ENCODE measurements at places on chromosomes 6 and 20.

DNA sequence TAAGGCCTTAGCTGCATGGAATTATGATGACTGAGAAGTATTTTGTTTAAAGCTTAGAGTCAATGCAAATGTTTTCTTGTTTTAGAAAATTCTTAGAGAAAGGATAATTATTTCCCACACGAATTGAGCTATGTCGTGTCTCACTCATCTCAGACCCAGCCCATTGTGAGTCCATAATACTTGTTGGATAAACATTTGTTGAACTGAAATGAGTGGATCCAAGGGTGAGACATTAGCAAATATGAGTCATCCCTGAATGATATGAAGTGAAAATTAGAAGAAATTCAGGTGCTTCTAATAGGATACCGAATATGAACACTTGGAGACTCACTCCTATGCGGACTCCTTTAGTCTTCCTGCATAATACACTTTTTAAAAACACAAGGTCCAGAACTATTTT is 41.6 kb upstream of the ARMC2 start:
- DNase-seq, result no peak

DNA sequence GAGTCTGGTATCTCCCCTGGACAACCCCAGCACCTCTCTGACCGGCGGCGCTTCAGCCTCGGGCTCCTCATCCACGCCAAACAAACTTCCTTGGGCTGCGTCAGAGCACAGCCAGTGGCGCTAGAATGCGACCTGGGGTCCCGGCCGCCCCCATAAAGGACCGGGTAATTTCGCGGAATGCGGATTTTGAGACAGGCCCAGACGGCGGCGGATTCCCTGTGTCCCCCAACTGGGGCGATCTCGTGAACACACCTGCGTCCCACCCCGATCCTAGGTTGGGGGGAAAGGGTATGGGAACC is 1.6 kb downstream of the FOXP4 start:
- DNase-seq, result no peak

- DNase-seq, result no peak
Observed at GRCh38 chr6:141097471-141097870, 1035.3 kb upstream of the GJE1 start.

DNA sequence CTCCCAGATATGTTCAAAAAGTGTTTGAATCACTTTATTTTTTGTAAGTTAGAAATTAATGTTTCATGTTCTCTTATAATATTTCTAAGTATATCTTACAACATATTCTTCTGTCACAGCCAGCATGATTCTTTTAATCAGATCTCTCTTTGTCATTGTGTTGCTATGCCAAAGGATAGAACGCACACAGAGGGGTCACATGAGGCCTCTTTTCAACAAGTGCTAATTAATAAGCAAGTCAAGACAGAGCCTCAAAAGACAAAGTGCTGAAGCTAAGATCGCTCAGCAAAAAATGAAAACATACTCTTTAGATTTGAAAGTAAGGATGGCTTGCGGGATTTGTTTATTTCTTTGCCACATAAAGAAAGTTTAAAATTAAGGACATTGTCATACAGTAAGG is 508.8 kb upstream of the PTCHD4 start:
- DNase-seq, result no peak

DNA sequence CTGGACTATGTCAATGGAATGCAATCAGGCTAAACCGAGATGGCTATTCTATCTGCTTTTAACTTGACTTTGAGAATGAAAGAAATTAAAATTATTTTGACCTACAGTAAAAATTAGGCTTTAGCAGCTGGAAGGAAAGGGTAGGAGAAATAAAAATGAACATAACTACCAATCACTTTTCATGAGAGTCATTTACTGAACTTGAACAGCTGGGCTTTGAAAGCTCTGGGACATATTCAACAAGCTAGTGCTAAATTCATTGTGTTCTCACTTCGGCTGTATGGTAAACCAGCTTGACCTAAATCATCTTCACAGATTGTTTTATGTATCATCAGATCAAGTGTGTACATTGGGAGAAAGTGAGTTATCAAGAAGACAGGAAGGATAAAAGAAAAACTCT is 161.5 kb upstream of the STXBP5 start:
- no peak for DNase-seq

GRCh38 chr6:47235964-47236760 is 73.5 kb downstream of the TNFRSF21 start:
- peak; percentile 77 for DNase-seq

DNA sequence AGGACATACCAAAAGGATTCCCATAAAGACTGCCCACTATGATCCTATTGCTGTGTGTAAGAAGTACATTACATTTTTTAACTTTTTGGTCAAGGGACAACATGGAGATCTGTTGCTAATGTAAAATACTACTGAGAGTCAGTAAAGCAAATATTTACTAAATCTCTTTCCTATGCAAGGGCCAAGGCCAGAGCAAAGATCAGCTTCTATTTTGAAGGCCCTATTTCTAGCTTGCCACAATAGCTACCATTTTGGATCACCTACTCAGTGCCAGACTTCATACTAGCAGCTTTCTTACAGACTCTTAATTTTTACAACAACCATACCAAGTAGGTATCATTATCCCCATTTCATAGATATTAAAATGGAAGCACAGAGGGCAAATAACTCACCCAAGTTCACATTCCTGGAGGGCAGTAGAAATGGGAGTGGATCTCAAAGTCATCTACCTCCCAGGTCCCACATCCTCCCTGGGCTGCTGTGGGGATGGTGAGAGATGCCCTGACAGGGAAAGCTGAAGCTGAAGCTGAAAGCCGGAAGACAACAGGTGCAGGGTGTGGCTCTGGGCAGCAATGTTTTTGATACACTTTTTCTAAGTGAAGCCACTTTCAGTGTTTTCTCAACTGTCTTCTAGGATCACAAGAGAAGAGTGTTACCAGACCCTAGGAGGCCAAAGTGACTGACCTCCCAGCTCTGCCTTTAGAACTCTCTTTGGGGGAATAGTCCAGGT is 321.2 kb downstream of the UBE3D start:
- no peak for DNase-seq

DNA sequence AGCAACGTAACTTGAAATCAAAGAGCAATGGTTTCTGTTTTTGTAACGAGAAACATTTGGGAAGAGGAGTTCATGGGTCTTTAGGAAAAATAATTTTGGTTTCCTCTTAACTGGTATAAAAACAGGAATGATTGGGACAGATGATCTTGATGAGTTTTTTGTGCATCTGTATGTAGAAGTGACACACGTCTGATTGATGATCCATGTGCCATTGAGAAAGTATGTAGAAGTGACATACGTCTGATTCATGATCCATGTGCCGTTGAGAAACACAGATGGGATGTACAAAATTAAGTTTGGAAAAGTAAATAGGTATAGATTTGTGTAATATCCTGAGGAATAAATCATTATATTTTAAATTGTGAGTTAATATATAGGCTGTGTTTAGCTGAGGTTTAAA is 2.1 kb downstream of the KIAA1586 start:
- DNase-seq, result no peak

DNA sequence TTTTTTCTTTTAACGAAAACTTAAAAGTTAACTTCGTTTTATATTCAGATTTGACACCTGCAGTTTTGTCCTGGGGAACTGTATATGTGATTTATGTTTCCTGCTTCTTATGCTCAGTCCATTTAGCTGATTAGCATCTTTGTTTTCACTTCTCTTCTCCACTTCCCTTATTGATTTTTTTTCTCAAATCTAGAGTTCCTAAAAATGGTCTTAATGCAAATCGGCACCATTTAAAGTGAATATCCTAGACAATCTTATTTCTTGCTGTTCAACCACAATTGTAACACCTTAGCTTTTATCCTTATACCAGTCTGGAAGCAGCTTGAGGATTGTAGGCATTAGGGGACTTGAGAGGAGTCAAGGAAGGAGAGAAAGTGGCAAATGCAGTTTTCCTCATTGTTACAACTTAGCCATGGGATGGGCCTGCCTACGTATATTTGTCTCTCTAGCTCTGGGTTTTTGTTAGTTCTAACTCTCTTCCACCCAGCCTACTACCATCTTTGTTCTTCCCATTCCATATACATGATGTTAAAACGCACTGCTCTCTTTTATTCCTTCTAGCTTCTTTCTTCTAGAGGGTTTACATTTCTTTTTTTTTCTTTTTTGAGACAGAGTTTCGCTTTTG is 8.5 kb downstream of the QRSL1 start:
- no peak for DNase-seq

GRCh38 chr6:125814481-125814880 is 23.7 kb downstream of the NCOA7 start:
- DNase-seq, result no peak

GRCh38 chr6:26149240-26149639 is 62.0 kb downstream of the HFE start:
- DNase-seq, result no peak

DNA sequence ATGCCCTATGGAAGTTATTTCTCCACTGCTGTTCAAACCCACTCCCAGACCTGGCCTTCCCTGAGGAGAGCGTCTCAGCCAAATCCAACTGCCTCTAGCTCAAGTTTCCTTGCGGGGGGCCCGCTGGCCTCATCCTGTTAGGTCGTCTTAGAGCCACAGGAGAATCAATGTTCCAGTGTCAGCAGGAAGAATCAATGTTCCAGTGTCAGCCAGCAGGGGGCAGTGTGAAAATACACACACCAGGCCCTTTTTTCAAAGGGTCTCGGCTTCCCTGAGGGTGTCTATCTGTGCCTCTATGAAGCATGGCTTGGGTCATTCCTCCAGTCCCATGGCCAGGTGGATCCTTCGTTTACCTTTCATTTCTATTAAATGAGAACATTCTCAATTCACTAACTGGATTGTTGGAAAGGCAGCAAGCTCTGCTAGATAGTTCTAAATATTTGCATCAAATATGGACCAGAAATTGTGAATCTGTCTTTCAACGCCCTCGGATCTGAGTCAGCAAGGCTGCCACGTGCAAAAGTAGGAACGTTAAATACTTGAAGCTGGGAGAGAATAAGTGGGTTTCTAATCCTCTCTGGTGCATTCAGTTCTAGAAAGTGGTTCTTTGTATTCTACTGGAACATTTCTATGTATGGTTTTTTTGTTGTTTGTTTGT is 19.2 kb downstream of the PRND start:
- peak; percentile 53 for DNase-seq

GRCh38 chr6:170205534-170206316 is 85.2 kb downstream of the DLL1 start:
- DNase-seq, result no peak

DNA sequence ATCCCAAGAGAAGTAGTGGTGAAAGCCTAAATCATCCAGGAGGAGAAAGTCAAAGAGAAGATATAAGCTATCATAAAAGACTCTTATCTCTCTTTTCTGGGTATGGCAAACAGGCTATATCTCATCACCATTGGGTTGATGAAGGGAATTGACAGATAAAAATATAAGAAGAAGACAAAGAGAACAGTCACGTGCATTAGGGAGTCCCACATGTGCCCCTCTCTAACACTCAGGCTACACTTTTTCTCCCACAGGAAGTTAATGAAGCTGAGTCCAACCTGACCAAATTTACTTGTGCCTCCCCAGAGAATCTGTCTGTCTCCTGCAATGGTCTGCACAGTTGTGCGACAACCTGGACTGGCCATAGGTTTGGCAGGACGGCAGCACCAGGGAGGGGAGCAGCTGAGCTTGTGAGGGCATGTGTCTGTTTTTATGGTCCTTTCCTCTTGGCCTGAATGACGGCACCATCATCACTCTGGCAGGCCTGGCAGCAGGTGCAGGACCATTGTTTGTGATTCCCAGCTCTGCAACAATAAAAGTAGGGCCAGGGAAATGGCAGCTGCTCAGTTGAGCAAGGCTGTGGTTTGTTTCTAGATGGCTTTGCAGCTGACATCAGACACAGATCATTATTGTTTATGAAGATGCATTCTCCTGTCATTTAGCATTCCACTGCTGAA is 144.5 kb upstream of the MCHR2 start:
- DNase-seq, result peak; percentile 97

- DNase-seq, result no peak
Observed at GRCh38 chr6:137033828-137034227, 10.9 kb downstream of the IL20RA start.

GRCh38 chr6:3348821-3349220 is 90.1 kb downstream of the PSMG4 start:
- peak; percentile 41 for DNase-seq
